Esophagus squamous epithelium (tissue), 5 donors: ENCODE measurements at places on chromosomes 1 and 21.

- no peak for DNase-seq
Measured at GRCh38 chr1:155474146-155474545, 88.5 kb downstream of the ASH1L start.

DNA sequence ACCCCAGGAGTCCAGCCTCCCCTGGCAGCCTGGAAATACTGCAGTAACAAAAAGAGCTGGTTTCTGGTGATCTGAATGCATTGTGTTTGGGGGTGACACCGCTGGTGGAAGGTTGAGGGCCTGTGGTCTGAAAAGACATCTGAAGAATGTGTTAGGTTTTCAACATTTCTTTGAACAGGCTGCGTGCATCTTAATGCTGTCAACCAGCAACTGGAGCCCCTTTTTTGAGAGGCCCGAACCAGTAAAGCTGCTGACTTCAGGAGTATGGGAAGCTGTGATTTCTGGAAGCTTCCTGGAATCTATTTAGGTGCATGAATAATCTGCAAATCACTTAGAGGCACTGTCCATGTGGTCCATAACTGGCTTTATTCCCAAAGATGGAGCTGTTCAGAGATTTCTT is 17.0 kb downstream of the ATP5PO start:
- DNase-seq: no peak

GRCh38 chr1:8474369-8474768 is 156.5 kb downstream of the SLC45A1 start:
- DNase-seq: no peak

DNA sequence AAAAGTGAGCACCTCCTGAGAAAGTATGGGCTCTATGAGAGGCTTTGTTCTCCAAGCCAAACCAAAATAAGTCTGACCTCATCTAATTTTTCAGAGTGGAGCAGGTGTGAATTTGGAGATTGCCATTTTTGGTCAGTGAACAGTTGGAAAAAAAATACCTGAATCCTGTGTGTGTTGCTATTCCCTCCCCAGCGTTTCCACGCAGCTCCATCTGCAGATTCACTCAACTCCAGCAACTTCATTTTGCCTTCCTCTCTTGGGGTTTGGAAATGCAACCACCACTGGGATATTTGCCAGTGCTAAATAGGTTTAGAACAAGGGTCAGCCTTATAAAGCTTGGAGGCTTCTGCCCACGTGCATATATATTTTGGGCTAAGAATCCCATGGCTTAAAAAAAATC is 11.2 kb downstream of the CASQ2 start:
- no peak for DNase-seq

- DNase-seq: no peak
Measured at GRCh38 chr21:45439901-45440461, 35.0 kb downstream of the COL18A1 start.

DNA sequence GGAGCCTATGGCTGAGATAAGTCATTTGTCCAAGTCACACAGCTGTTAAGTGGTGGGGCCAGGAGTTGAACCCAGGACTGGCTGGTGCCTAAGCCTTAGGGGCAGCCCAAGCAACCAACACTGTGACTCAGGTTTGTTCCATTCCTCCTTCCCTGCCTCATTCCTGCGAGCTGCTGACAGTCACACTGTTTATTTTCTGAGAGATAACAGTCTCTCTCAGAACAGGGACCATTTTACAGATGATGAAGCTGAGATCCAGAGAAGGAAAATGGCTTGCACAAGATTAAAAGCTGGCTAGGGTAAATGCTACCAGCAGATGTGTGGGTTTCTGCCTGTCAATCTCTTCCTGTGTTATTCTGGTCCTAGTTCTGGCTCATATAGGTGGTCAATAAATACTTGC is 24.3 kb upstream of the TCEA3 start:
- DNase-seq: no peak

GRCh38 chr1:230935852-230936251 is 42.8 kb downstream of the TTC13 start:
- no peak for DNase-seq

GRCh38 chr1:245264226-245264625 is 109.4 kb downstream of the KIF26B start:
- no peak for DNase-seq

DNA sequence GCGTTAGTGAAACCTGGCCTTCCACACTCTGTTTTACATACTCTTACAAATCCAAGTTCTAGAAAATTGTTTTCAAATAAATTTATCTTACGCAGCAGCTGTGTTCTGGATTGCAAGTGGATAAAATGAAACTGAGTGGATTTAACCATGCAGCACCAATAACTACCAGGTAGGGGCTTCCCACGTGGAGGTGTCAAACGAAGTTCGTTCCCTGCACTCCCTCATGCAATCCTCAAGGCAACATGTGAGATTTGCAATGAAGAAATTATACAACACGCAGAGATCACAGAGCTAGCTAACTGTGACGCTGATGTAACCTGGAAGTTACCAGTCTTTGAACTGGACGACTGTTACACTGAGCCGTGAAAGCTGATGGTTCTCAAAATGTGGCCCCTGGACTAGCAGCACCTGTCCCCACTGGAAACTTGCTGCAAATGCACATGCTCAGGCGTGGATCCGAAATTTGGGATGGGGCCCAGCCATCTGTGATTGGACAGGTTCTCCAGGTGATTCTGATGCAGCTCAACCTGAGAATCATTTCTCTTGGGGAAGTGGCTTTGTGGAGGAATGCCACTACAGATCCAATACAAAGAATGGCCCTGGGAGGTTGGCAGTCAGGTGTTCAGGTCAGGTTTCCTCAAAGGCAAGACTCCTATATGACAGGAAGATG is 36.3 kb downstream of the RSPH1 start:
- DNase-seq: no peak

- DNase-seq: no peak
Measured at GRCh38 chr1:180863158-180863775, 49.4 kb upstream of the KIAA1614 start.

GRCh38 chr1:69081668-69082067 is 486.1 kb upstream of the LRRC7 start:
- DNase-seq: no peak

- no peak for DNase-seq
Measured at GRCh38 chr1:193157360-193157759, 29.1 kb downstream of the B3GALT2 start.

GRCh38 chr1:220707160-220707559 is 17.0 kb downstream of the C1orf115 start:
- DNase-seq: no peak

- no peak for DNase-seq
Measured at GRCh38 chr1:221264848-221265247, 385.6 kb downstream of the HLX start.

GRCh38 chr1:27430903-27431600 is 38.6 kb downstream of the GPR3 start:
- DNase-seq: no peak

- no peak for DNase-seq
Measured at GRCh38 chr1:202615501-202616354, 94.5 kb downstream of the SYT2 start.

DNA sequence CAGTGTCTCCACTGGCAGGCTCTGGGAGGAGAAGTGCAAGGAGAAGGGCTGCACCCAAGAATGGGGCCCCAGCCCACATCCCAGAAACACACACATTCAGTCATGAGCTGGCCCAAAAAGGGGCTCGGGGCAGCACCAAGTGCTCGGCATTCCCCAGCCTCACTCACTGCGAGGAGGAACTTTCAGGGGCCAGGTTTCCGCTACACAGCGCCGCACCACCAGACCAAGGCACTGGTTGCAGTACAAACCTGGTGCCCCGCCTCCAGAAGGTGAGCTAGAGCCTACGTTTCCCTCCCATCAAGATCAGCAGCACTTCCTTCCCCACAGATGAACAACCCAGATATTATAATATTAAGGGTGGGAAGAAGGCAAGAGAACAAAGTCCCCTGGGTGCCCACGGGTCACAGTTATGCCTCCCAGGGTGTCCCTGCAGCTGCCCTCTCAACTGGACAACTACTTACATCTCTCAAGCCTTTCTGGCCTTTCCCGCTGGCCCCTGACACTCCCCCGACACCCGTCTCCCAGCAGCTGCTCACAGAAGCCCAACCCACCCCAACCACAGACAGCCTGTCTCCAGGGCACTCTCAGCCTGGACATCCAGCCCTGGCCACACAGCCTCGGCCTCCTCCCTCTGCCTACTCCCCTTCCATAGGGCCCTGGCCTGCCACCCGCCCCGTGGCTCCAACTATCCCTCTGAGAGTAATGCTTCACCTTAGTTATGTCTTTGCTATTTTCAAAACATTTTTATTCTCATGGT is 3.8 kb downstream of the PBXIP1 start:
- no peak for DNase-seq

- no peak for DNase-seq
Measured at GRCh38 chr1:203035111-203036000, 9.1 kb downstream of the PPFIA4 start.

DNA sequence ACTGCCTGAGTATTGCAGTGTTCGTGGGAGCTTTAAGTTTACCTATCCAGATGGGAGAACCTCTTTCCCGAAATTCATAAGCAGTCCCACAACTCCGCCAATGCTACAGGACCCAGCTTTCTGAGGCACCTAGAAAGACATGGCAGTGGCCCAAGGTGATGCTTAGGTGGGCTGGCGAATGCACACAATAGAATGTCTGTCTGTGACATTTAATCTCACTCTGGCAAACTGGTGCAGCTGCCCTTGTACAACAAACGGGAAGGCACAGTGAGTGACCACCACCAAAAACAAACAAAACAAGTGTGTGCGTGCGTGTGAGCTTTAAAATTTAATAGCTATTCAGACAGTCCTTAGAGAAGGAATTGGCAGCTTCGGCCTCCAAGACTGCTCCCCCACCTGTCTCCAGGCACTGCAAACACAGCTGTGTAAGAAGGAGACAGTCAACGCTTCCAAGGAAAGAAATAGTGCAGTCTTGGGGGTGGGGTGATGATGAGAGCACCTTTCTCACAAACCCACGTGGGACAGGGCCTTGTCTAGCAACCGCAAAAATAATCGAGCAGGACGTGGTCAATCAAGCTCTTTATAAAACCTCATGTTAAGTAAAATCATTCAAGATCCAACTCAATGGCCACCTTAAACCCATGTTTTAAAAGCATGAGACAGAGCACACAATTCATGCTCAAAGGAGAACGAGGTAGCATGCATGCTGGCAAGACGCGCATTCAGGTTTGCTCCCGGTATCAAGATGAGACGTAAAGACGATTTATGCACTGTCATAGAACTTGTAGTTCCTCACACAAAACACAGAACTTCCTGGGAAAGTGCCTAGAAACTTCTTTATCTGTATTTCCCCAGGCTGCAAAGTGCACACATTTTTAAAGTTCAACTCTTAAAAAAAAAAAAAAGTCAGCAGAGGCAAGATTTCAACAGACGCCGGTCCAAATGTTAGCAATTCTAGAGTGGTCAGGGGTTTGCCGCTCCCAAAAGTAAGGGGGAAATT is 84.1 kb downstream of the TM2D1 start:
- no peak for DNase-seq
